ENCODE measurements at places on chromosomes 11 and 22. TPM values are rescaled to one million over a fixed set of nuclear protein-coding genes. Genes with fewer than 3 reads are reported as not detected.

- H3K4me1 ChIP-seq: peaks cover 3% of the 10 kb centered on the region
- no peak overlapping the region for H3K27ac ChIP-seq
- no peak overlapping the region for H3K4me3 ChIP-seq
- no peaks in the 10 kb centered on the region for H3K36me3 ChIP-seq
These were observed 1.0 kb downstream of the NLRP14 start for GRCh38 chr11:7021318-7021717.

DNA sequence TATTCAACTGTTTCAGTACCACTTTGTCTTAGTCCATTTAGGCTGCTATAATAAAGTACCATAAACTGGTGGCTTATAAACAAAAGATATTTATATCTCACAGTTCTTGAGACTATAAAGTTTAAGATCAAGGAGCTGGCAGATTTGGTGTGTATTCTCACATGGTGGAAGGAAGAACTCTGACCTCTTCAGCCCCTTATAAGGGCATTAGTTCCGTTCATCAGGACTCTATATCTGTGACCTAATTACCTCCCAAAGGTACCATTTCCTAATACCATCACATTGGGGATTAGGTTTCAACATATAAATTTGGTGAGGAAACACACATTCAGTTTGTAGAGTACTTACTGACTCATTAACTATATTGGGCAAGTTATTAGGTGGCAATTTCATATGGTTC is 10.7 kb upstream of the ARL14EP start:
- peaks cover 9% of the 10 kb centered on the region for H3K4me1 ChIP-seq
- no peak overlapping the region for H3K4me3 ChIP-seq
- no peak for DNase-seq
- H3K36me3 ChIP-seq: no peaks in the 10 kb centered on the region

- H3K4me1 ChIP-seq: peaks cover 15% of the 10 kb centered on the region
- peak; percentile 67 for DNase-seq
- peak overlapping the region; percentile 60 for H3K4me3 ChIP-seq
- peaks cover 6% of the 10 kb centered on the region for H3K36me3 ChIP-seq
- H3K27ac ChIP-seq: no peak overlapping the region
These were observed 827 bp downstream of the GSC2 start for GRCh38 chr22:19149047-19149883.

GRCh38 chr11:121696931-121697670 is 244.3 kb upstream of the SORL1-AS1 start:
- H3K27ac ChIP-seq: no peak overlapping the region
- H3K27me3 ChIP-seq: peaks cover 7% of the 10 kb centered on the region
- H3K4me1 ChIP-seq: no peaks in the 10 kb centered on the region
- no peak for DNase-seq
- no peak overlapping the region for H3K4me3 ChIP-seq

GRCh38 chr11:69010361-69010891 is 2.6 kb downstream of the MRGPRF start:
- DNase-seq: no peak
- no peak overlapping the region for H3K27ac ChIP-seq
- H3K27me3 ChIP-seq: peaks cover 26% of the 10 kb centered on the region
- no peak overlapping the region for H3K4me3 ChIP-seq

DNA sequence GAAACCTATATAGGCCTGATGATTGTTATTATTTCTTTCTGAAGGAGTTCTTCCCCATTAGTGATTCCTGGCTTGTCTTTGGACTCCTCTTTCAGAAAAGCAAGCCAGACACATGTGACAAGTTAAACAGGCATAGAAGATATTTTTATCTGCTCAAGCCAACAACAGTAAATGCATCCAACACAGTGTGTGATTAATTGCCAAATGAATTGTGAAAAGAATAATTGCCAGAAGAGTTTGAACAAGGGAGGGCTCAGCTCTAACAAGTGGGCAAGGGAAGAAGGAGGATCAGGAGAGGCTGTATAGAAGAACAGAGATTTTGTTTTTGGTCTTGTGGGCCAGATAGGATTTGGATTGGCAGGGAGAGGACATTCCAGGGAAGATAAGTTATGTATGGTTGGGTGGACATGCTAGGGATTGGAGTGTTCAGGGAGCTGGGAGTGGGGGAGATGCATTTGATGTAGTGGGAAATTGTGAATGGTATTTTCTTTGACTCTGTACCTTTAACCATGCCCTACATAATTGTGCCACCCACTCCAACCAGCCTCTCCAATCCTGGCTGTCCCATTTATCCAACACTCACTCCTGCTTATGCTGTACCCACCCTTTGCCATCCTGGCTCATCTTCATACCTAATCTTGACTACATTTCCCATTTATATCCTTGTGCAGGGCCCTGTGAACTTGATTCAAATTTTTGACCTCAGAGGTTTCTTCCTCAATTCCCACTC is 172.8 kb downstream of the RRAS2 start:
- no peak for DNase-seq
- no peaks in the 10 kb centered on the region for H3K4me1 ChIP-seq
- H3K27ac ChIP-seq: no peak overlapping the region

DNA sequence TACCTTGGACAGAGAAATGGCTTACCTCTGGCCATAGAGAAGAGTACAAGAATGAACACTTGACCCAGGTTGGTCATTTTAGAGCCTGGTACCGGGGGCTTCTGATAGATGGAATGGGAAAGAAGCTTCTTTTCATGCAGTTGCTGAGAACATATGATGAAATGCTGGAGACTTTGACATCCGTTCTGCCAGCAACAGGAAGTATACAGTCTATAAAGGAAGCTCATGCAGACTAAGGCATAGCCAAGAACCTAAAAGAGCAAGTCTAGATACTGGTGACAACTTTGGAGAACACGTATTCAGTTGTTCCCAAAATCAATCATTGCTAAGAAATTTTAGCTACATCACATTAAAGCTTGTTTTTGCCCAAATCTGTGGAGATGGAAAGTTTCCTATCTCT is 894.6 kb downstream of the METTL15 start:
- H3K4me3 ChIP-seq: no peak overlapping the region
- H3K27ac ChIP-seq: no peak overlapping the region
- no peaks in the 10 kb centered on the region for H3K36me3 ChIP-seq
- H3K27me3 ChIP-seq: no peaks in the 10 kb centered on the region

DNA sequence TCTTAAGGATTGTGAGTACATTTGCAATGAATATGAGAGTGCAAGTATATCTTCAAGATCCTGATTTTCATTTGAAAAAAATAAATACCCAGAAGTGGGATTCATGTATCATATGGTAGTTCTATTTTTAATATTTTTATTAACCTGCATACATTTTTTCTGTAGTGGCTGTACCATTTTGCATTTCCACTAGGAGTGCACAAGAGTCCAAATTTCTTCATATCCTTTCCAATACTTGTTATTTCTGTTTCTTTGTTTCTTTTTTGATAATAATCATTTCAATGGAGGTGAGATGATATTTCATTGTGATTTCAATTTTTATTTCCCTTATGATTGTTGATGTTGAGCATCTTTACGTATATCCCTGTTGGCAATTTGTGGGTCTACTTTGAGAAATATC is 759.8 kb upstream of the CNTN5 start:
- no peaks in the 10 kb centered on the region for H3K27me3 ChIP-seq
- H3K4me1 ChIP-seq: no peaks in the 10 kb centered on the region
- no peak overlapping the region for H3K4me3 ChIP-seq
- no peaks in the 10 kb centered on the region for H3K36me3 ChIP-seq
- H3K27ac ChIP-seq: no peak overlapping the region
- no peak for DNase-seq

DNA sequence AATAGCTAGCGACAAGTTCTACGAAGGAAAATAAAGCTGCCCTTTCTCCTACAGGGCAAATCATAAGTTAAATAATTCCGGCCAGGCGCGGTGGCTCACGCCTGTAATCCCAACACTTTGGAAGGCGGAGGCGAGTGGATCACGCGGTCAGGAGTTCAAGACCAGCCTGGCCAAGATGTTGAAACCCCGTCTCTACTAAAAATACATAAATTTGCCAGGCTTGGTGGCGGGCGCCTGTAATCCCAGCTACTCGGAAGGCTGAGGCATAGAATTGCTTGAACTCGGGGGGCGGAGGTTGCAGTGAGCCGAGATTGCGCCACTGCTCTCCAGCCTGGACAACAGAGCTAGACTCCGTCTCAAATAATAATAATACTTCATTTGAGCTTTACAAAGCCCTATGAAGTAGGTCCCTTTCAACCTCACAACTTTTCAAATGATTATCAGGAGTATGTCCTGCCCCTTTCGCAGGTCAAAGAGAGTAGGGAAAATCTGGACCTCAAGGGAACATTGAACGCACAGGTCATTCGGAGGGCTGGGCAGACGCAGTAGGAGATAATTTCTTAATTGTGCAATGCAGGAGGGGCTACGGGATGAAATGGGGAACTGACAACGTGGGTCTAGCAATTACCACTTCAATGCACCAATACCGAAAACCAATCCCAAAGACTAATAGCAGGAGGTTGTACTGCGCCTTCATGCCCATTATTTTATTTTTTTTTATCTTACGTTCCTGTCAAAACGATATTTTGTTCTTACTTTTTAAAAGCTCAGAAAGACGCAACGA is 590 bp downstream of the COMMD9 start:
- H3K27me3 ChIP-seq: no peaks in the 10 kb centered on the region
- H3K36me3 ChIP-seq: no peaks in the 10 kb centered on the region
- H3K4me3 ChIP-seq: peak overlapping the region; percentile 94
- DNase-seq: no peak
- peaks cover 28% of the 10 kb centered on the region for H3K4me1 ChIP-seq
- H3K27ac ChIP-seq: peak overlapping the region; percentile 92

- H3K27me3 ChIP-seq: no peaks in the 10 kb centered on the region
- no peak overlapping the region for H3K27ac ChIP-seq
- peaks cover 7% of the 10 kb centered on the region for H3K4me1 ChIP-seq
These were observed 36.2 kb downstream of the CNTF start for GRCh38 chr11:58658623-58659022.

DNA sequence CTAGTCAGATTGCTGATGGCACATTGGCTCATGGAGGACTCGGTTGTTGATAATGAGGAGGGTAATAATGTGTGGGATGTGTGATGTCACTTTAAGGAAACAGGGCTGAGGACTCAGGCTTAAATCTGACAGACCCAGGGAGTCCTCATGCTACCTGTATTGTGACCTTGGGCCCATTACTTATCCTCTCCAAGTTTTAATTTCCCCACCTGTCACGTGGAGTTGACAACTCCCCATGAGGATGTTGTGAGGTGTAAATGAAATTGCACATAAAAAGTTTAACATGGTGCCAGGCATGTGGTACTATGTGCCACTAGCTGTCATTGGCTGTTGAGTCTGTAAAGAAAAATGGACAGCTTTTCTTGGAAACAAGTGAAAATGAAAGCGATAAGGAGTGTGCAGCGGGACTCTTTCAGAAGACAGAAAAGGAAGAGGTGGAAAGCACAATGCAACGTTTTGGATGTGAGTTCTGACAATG is 15.3 kb downstream of the IL10RA start:
- H3K27me3 ChIP-seq: no peaks in the 10 kb centered on the region
- peaks cover 82% of the 10 kb centered on the region for H3K36me3 ChIP-seq
- H3K4me1 ChIP-seq: peaks cover 99% of the 10 kb centered on the region
- H3K27ac ChIP-seq: peak overlapping the region; percentile 90

DNA sequence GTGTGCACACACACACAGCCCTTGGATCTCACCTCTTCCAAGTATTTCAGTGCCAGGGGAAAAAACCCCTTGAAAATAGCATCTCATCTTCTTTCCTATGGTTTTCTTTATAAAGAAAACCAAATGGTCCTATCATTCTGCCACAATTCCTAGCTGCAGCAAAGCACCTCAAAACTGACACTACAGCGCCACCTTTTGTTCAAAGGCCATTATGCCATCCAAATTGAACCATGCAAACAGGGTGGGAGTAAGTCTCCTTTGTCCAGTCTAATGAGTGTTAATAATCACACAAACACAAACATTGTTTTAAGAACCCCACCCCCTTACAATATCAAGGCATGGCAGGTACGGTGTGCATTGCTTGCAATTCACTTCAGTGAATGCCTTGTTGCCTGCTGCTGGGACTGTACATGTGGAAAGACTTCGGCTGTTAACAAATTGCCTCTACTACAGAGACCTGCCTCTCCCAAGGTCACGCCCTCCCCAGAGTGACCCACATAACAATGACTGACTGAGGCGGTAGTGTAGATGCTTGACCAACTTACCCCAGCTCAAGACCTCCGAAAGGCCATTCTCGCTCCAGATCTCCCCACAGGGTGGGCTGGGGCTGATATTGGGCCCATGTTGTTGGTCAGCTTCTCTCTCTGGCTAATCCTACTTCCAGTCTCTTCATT is 31.7 kb downstream of the FAM181B start:
- H3K27ac ChIP-seq: no peak overlapping the region
- H3K36me3 ChIP-seq: no peaks in the 10 kb centered on the region
- H3K4me3 ChIP-seq: no peak overlapping the region
- DNase-seq: peak; percentile 33

GRCh38 chr22:40156001-40156516 is 21.7 kb upstream of the TNRC6B start:
- peaks cover 15% of the 10 kb centered on the region for H3K36me3 ChIP-seq
- DNase-seq: peak; percentile 19
- no peaks in the 10 kb centered on the region for H3K27me3 ChIP-seq
- H3K4me3 ChIP-seq: no peak overlapping the region
- H3K27ac ChIP-seq: no peak overlapping the region

DNA sequence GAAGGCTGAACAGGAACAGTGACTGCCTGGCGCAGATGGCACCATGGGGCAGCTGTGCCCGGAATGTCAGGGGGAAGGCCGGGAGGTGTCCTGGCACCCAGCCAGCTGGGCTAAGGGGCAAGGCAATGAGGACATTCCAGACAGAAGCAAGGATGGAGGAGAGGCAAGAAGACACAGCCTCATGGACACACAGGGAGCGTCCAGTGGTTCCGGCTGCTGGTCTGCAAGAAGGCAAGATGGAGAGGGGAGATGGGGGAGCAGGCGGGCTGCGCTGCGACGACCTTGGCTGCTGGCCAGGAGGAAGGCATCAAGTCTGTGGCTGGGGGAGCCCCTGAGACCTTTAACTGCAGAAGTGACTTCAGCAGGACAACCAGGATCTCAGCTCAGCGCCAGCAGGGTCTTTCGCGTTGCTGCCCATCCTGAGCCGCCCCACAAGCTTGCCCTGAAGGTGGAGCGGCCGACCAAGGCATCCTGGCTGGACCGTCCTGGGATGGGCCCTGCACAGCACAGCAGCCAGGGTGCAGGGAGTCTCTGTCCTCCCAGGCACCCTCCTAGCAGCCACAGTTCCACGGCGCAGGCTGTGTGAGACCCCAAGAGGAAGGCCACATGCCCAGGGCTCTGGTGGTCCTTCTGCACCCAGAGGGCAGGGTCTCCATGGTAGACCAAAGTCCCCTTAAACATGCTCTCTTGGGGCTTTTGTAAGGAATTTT is 531.7 kb downstream of the BRD1 start:
- no peaks in the 10 kb centered on the region for H3K4me1 ChIP-seq
- H3K27me3 ChIP-seq: no peaks in the 10 kb centered on the region
- DNase-seq: no peak

DNA sequence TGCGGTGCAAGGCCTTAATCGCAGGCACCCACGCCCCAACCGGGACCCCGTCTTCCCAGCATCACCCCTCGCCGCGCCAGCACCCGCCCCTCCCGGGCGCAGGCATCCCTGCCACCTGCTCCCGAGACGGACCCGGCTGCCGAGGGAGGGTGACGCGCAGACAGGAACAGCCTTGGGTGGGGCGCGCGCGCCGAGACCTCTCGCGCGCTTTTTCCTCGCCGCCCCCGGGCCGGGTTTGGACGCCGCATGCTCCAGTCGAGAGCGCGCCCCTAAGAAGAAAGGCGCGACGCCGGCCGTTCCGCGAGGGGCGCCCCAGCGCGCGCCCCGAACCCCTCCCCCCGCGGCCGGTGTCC is 504 bp downstream of the CFL1 start:
- no peaks in the 10 kb centered on the region for H3K27me3 ChIP-seq
- peak; percentile 66 for DNase-seq
- H3K27ac ChIP-seq: peak overlapping the region; percentile 83
- H3K36me3 ChIP-seq: peaks cover 55% of the 10 kb centered on the region
- H3K4me3 ChIP-seq: peak overlapping the region; percentile 95

The SLC5A1 gene
- total RNA-seq: not detected

The SLC22A25 gene
- not detected for total RNA-seq

The LRRC55 gene
- total RNA-seq: not detected

The C11orf86 gene
- total RNA-seq: not detected

The CALCA gene
- not detected for total RNA-seq

The ATM gene
- total RNA-seq: 227 TPM

Data from activated CD4-positive, alpha-beta T cell treated with anti-CD3 and anti-CD28 coated beads, Interleukin-2, amount 10 ng/mL, durations not matched to agents 7 days and 5 days (primary cell).